Renal pelvis (tissue), 12 donors: ENCODE measurements at places on chromosomes 2 and 18. TPM values are rescaled to one million over a fixed set of nuclear protein-coding genes. Genes with fewer than 3 reads are reported as not detected.

DNA sequence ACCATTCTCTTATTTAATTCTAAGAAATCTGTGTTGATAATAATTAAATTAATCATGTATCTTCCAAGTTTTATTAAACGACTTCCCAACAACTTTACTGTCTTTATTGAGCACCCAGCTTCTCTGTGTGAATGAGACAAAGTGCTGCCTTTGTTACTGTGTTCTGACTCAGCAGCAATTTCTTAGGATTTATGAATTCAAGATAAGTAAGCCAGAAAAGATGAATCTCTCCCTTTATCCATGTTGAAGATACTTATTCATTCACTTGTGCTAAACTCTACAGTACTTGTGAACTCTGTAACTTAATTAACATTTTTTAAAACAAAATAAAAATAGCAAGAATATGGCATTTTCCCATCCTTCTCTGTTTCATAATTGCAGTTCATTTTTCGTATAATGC is 1403.3 kb upstream of the DDX18 start:
- DNase-seq, result no peak

DNA sequence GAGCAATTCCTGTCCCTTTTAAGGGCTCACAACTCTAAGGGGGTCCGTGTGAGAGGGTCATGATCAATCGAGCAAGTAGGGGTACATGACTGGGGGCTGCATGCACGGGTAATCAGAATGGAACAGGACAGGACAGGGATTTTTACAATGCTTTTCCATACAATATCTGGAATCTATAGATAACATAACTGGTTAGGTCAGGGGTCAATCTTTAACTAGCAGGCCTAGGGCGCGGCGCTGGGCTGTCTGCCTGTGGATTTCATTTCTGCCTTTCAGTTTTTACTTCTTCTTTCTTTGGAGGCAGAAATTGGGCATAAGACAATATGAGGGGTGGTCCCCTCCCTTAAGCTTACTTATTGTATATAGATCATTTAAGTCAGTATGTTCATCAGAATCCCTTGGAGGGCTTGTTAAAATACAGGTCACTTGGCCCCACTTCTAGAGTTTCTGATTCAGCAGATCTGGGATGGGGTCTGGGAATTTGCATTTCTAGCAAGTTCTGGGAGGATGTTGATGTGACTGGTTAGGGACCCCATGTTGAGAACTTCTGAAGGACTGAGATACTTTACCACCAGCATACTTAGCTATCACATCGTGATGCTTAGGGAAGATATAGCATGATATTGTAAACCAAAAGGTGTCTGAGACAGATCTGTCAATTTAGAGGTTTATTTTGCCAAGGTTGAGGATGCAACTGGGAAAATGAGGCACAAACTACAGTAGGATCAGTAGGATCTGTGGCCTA is 2.8 kb upstream of the INPP4A start:
- DNase-seq, result no peak

DNA sequence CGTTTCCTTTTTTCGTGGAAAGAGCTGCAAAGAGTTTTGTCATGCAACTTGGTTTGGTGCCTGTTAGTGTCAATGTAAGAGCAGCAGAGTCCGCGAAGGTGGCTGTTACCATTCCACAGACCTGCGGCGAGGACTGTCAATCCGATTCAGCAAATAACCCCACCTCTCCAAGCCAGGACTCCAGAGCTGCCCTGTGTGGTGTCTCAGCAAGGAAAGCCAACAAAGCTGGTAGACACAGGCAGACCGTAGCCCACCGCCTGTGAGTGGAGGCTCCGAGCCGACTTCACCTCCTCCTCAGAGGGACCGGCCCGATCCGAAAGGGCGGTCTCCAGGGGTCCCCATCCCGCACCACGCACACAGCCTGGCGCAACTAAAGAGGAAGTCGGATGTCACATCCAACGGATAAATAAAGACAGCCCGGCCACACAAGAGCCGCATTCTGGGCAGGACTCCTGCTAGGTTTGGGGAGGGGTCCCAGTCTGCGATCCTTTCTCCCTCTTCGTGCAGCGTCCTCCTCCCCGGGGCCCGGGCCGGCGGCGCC is 819 bp downstream of the ANKRD44 start:
- peak; percentile 24 for DNase-seq

The CCDC85A gene
- 1.4 TPM for polyA plus RNA-seq

The SETBP1 gene
- polyA plus RNA-seq, result 27.8 TPM
